ENCODE measurements at places on chromosomes 4 and X.

GRCh38 chr4:82397527-82397926 lies 23.7 kb upstream of the HNRNPD start:
- no peak for DNase-seq

- no peak for DNase-seq
Measured at GRCh38 chr4:4440333-4441061, 53.6 kb downstream of the NSG1 start.

DNA sequence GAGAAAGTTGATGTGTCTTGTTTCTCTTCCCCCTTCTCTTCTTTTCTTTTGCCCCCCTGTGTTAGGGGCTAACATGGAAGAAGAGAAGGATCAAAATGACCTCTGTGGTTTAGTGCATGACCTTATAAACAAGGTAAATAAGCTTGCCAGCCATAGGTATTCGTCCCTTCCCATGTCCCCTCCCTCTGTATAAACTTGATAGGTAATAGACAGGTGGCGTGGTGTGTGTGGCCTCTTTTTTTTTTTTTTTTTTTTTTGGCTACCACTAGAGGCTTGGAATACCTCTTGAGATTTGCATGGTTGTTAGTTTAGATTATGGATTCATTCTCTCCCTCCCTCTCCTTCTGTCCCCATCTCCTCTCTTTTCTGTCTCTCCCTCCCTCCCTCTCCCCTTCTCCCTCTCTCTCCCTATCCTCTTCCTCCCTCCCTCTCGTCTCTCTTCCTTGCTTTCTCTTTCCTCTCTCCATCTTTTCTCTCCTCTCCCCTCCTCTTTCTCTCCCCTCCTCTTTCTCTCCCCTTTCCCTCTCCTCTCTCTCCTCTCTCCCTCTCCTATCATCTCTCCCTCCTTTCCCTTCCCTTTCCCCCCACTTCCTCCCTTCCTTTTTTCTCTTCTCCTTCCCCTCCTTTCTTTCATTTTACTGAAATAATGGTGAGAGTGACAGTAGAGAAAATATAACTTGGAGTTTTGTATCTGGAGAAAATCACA lies 134.4 kb downstream of the AFF1 start:
- DNase-seq = peak; percentile 18

DNA sequence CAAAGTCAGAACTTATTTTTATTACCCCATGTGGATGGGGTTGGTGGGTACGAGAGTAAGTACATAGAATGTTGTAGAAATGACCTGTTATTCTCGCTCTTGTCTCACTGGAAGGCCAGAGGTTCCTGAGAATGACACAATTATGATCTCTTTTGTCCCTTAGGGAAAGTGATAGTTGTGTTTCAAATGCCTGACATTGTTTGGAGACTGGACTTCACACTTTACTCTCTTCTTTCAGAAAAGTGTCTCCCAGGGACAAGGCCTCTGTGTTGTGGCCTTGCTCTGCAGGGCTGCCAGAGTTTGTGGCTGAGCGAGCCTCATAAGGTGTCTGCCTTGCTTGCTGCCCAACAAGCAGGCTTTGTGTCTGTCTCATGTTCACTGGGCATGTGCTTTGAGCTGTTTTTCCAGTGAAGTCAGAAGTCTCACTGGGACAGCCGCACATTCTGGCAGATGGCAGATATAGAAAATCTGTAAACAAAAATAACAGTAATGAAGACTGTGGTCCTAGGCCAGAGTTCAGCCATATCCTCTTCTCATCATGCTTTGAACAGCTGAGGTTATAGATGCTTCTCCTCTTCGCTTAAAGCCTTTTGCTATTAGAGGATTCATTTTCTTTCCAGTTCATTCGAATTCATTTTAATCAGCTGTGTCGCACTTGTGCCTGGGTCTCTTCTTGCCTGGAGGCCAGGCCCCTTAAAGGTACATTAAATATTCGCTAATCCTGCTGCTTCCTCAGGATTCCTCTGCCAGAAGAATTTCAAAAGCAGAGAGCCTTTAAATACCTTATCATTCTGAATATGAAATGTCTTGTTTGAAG lies 14.4 kb downstream of the PPEF1 start:
- no peak for DNase-seq

DNA sequence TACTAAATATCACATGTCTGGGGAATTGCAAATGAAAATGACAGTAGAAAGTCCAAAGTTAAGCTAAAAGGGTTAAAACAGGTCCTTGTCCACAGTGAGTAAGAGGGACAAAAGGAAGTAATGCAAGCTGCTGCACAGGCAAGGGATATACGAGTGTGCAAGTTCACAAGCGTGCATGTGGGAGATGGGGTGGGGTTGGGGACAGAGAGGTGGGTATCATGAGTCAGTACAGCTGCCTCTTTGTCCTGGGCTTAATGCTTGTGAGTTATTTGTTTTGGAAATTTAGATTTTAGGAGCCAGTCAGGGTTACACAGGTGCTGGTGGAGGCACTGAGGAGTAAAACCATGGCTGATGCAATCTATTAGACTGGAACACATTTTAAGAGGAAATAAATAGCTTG lies 3.3 kb upstream of the GPRASP2 start:
- DNase-seq = no peak

All from NCI-H510A (cell line).